ENCODE measurements at places on chromosomes 5 and 9.

DNA sequence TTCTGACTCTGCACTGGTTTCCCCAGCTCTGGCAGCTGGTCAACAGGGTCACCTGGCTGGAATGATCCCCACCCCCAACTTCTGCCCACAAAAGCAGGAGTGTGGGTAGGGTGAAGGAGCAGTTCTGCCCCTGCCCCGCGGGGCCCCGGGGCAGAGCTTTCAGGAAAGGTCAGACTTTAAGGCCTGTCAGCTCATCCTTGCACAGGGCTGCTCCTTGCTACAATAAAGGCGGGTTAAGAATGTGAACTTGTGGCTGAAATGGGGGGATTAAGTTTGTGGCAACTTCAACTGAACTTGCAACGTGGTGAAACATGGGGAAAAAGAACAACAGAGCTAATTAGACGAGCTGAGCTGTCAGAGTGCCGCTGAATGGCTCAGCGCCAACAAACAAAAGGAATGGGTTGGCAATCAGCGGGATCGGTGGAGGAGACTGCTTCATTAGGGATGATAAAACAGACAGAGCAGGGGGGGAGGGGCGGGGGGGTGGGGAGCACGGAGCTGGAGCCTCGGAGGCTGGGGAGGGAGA is 50.8 kb downstream of the CRB2 start:
- no peak for DNase-seq

- DNase-seq = no peak
Measured at GRCh38 chr5:136079195-136079985, 50.6 kb downstream of the TGFBI start.

DNA sequence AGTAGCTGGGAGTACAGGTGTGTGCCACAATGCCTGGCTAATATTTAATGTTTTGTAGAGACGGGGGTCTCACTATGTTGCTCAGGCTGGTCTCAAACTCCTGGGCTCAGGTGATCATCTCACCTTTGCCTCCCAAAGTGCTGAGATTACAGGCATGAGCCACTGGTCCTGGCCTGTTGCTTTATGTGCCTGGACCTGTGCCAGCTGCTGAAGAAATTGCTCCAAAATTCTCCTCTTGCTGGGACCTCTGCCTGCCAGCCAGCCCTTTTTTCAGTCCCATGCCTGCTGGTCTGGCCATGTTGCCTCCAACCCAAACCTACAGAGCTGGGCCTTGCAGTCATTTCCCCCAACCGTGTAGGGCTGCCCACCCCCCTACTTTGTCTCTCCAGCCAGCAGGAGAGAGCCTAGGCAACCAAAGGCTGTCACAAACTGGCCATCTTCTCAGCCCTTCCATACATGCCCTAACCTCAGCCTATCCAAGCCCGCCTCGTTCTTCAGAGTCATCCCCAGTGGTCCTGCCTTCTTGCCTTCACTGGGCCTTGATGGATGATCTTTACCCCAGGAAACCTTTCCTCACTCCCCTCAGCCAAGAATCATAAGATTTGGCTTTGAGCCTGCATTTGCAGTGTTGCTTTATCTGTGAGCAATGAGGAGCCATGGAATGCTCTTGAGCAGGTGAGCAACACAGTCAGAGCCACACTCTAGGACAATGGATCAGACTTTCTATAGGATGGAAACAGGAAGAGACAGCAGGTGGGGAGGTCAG is 27.4 kb upstream of the SYNPO start:
- DNase-seq = no peak

DNA sequence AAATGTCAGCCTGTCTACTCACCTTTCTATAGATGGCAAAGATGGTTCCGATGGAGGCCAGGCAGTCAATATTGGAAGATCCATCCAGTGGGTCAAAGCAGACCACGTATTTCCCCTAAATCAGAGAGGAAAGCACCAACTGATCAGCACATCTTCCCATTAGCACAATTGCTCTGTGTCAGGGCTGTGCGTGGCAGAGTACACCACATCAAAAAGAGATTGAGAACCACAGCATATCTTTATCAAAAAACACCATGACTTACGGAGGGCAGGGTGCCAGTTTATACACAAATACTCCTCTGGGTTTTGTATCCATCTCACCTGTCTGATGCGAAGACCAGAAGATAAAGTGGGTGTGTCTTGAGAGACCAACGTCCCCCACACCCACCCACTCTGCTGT is 9.1 kb downstream of the FBP2 start:
- DNase-seq = no peak

GRCh38 chr9:104900871-104901270 is 27.1 kb downstream of the ABCA1 start:
- DNase-seq = no peak
